ENCODE measurements at places on chromosomes 11 and 22. TPM values are rescaled to one million over a fixed set of nuclear protein-coding genes. Genes with fewer than 3 reads are reported as not detected.

The TRIM29 gene
- 4.0 TPM for total RNA-seq

The ZP1 gene
- total RNA-seq = not detected

The GVQW3 gene
- total RNA-seq = 0.16 TPM

The MYH9 gene
- total RNA-seq = 304 TPM

The ROM1 gene
- total RNA-seq = 10.5 TPM

The PRRG4 gene
- 2.9 TPM for total RNA-seq
